ENCODE measurements at places on chromosomes 5 and 9.

GRCh38 chr9:87500491-87501270, 3.0 kb downstream of the DAPK1 start:
- DNase-seq, result no peak

GRCh38 chr9:100689635-100690034, 111.8 kb downstream of the CAVIN4 start:
- no peak for DNase-seq

- peak; percentile 100 for DNase-seq
These were observed 490 bp upstream of the RNF44 start for GRCh38 chr5:176537554-176538229.

GRCh38 chr9:9257999-9258498, 1354.8 kb downstream of the PTPRD start:
- no peak for DNase-seq

- DNase-seq, result no peak
These were observed 16.1 kb downstream of the MEGF10 start for GRCh38 chr5:127306647-127307046.

GRCh38 chr9:83220730-83221129, 157.8 kb upstream of the RASEF start:
- DNase-seq, result no peak

DNA sequence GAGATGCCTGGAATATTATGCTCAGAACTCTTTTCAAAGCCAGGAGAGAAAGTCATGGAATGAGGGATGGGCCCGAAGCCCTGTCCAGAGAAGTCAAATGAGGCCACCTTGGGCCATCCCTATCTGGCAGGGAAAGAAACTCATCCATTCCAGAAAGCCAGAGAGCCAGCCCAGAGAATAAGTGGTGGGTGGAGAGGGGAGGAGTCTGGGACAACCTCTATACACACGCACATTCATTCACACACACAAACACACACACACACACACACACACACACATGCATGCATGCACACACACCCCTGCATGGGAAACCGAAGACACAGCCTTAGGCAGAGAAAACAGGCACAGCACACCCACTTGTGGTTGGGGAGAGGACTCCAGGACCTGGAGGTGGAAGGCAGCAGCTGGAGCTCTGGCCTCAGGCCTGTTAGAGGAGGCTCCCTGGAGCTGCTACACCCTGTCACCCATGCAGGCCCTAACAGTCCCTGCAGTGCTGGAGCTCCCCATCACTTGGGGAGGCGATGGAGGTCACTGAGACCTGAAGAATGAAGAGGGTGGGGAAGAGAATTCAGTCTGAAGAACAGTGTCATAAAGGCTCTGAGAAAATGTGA, 38.0 kb downstream of the TGFBI start:
- peak; percentile 44 for DNase-seq

DNA sequence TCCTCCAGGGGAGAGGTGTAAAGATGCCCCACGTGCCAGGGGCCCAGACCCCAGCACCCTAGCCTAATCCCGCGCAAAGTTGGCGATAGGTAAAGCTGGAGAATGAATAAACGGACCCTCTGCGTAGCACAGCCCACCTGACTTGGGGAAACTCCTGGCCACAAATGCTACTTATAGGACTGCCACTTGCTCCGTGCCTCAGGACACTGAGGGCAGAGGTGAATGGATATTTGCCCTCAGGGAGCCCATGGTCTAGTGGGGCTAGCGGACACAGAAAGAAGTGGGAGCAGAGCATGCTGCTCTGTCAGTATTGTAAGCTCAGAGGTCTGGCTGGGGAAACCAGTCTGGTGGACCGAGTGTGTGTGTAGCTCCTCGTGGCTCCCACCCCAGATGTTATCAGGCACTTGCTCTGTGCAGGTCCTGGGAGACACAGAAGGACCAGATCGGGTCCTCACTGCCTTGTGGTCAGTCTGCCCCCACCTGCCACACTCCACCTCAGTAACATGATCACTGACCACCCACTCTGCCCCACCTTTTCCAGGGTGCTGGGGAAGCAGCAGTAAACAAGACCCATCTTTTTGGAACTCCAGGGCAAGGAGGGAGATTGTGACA, 841 bp downstream of the GRK6 start:
- no peak for DNase-seq

GRCh38 chr5:1656271-1656975, 132.7 kb upstream of the LPCAT1 start:
- no peak for DNase-seq

GRCh38 chr5:153623751-153624450, 133.4 kb downstream of the GRIA1 start:
- no peak for DNase-seq

- no peak for DNase-seq
These were observed 8.5 kb upstream of the ORM1 start for GRCh38 chr9:114314256-114314867.

- DNase-seq, result no peak
These were observed 227.2 kb upstream of the MAP3K1 start for GRCh38 chr5:56588131-56588487.

DNA sequence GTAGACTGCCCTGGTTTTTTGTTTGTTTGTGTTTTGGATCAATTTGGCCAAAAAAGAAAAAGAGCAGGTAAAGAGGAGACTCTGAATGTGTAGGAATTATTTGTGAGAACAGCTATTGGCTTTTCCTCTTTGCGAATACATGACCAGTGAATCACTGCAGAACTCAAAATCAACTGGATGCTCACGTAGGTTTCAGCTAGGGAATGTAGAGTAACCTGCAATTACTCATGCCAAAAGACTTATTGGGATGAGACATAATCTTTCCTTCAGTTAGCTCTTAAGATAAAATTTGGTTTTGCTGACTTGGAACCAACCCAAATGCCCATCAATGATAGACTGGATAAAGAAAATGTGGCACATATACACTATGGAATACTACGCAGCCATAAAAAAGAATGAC, 348.0 kb downstream of the NPR3 start:
- DNase-seq, result no peak
